ENCODE measurements at places on chromosomes 5 and 9.

DNA sequence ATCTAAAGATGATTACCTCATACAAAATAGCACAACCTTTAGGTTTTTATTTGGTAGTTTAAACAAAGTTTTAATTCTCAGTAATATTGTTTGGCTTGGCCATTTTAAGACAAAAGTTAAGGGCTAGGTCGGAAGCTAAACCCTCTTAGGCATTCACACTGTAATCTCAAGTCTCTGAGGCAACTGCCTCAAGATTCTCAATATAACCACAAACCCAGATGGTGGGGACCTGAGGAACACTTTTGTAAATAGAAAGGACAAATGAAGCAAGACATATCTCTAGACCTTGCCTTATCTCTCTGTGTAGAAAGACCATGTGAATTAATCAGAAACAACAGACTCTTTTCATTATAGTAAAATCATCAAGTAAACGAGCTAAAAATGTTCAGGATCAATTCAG is 500.2 kb upstream of the CDH6 start:
- no peak for DNase-seq

DNA sequence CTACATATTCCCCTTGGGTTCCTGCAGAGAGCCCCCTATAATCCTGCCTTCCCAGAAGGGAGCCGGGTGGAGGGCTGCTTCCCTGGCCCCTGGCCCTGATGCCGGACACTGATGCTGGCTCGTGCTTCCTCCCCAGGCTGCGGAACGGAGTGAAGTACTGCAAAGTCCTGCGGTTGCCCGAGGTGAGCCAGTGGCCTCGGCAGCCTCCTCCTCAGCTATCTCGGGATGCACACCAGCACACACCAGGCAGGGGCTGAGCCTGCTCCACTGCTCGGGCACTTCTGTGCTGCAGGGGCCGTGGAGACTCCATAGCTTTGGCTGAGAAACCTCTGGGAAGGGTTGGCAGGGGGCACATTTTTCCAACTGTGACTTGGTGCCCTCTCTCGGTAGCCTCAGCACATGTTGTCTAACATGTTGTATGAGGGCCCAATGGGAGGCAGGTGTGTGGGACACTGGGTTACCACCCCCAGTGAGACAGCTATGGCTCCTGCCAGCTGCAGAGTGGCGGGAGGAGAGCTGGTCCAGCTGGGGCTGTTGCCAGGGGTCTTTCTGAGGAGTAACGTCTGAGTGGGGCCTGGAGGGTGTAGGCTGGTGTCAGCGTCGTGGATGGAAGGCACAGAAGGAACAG is 38.4 kb downstream of the USP20 start:
- no peak for DNase-seq

DNA sequence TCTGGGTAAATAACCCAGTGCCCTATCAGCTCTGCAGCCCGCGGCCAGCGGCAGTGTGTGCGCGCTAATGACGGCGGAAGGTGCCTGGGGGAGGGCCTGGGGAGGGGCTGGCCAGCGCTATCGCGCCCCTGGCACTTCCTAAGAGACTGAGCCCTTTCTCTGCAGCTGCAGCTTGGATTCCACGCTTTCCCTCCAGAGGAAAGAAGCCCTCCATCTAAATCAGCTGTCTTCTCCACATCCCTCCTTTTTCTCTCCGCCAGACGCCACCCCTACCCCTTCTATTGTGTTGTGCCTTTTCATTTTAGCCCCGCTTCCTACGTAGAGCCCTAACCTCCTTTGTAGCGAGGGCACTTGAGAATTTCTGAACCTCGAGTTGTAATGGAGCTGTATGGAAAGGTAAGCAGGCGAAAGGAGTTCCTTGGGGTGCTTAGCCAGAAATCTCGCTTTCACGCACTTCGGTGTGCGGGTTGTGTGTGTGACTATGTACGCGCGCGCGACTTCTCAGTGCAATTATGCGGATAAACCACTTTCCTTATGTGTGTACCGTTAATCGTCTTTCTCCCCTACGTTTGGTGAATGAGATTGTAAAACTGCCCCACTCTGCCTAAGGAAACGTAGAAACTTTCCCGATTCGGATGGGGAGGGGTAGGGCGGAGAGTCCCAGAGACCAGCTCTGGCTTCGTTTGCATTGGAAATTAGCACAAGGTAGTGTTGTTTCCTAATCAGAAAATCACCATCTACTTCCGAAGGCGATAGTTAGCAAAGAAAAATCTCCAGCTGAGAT is 664 bp upstream of the RAB3C start:
- no peak for DNase-seq

DNA sequence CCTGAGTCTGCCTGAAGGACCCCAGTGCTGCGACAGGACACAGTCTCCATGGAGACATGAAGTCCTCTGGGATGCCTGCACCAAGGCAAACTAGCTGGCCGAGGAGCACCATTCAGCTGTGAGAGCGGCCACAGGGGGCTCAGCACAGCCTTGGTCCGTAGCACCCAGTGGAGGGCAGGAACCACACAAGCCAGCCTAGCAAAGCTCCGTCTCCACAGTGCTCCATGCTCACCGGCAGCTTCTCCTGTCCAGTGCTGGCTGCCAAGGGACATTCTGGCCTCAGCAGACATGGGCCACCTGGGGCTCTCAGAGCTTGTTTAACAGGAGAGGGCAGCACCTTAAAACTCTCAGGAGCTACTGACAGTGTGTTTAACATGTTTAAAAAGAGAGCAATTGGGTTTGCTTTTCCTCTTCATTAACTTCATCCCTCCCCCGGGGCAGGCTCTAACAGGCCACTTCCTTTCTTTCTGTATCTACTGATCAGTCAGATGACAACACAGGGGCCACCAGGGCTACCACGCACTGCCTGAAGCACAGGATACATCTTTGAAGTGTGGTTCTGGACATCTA is 57.0 kb downstream of the SECISBP2 start:
- DNase-seq, result no peak

GRCh38 chr9:93874242-93874641 is 80.9 kb downstream of the BARX1 start:
- DNase-seq, result no peak

- DNase-seq, result no peak
Measured at GRCh38 chr9:111886983-111887718, 9.5 kb upstream of the UGCG start.

DNA sequence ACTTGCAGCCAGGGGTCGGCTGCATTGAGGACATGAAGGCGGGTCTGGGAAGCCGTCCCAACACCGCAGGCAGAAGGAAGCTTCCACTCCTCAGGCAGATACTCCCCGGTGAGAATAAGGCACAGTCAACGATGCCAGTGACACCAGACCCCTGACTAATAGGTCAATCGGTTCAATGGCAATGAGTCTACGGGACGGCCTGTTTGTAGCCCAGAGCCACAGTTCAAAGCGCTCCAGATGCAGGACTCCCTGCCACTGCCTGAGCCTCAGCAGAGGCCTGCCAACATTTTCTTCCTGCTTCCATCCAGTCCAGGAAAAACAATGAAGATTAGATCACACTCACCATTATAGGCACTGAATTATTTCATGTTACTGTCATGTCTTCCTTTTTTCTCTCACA is 84.5 kb upstream of the SIMC1 start:
- peak; percentile 37 for DNase-seq

GRCh38 chr9:6884990-6885389 is 127.2 kb downstream of the KDM4C start:
- DNase-seq, result no peak

- DNase-seq, result peak; percentile 56
Measured at GRCh38 chr5:158492136-158492535, 607.6 kb downstream of the EBF1 start.

GRCh38 chr9:7640231-7640630 is 159.3 kb downstream of the DMAC1 start:
- no peak for DNase-seq

DNA sequence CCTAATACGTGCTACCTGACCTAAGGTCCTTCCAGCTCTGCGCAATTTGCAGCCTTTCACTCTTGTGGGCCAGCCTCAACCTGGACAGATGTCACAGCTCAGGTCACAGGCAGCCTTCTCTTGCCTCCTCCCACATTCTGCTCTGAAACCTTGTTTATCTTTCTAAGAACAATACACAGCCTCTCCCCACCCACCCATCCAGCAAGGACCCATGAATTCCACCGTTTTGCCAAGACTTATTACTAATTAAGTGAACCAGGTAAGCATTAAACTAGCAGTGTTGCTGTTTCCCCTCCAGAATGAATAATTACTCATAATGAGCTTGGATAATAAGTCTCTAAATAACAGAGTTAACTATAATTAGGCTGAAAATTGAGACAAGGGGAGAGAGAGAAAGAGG is 11.0 kb downstream of the FABP6 start:
- no peak for DNase-seq

DNA sequence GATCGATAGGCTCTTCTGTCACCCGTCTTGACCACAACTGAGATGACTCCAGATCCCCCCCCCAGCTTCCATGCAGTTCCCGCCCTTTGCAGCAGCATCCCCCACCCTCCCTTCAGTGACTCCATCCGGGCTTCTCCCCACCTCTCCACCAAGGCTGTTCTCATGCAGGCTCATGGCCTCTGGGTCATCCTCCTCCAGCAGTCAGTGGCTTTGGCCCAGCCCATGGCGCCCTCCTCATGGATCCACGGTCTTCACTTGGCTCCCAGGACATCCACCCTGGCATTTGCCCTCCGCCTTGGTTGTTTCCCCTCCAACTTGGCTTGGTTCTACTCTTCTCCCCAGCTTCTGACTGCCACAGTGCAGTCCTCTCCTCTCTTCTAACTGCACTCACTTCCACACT is 96.7 kb upstream of the RUFY1 start:
- DNase-seq, result no peak

- DNase-seq, result no peak
Measured at GRCh38 chr5:132629230-132629944, 28.6 kb upstream of the IL13 start.

DNA sequence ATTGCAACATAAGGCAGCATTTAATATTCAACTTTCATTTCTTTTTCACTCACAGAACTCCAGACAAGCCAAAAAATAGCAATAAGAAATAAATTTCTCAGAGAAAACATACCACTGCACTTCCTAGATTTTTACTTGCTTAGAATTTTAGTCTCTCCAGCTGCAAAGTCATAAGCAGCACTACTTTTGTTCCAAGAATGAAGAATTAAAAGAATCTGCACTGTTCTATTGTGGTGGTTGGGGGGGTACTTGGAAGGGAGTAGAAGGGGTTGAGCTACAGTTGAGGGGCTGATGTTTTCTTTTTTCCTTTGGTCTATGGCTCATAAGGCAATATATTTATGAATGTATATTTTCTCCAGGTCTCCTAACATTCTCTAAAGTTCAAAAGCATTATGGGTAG is 144.5 kb downstream of the KIAA0825 start:
- peak; percentile 36 for DNase-seq

- DNase-seq, result no peak
Measured at GRCh38 chr5:168685566-168685965, 106.4 kb upstream of the PANK3 start.

GRCh38 chr5:59591162-59591561 is 302.4 kb downstream of the PDE4D start:
- DNase-seq, result no peak

DNA sequence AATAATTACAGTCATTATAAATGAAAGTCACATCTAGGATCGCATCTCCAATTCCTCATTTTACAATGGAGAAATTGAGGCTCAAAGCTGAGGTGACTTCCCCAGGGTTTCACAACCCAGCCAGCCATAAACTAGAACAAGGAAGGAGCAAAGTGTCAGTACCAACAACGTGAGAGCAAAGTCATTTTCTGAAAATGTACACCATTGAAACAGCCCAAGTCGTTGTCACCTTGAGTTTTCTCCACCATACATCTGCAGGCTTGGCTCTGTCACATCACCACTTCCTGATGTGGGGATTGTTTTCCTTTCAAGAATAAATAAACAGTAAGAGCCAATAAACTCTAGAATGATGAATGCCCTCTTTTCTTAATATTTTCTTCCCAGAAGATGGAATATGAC is 184.5 kb upstream of the PTGER4 start:
- no peak for DNase-seq

- DNase-seq, result no peak
Measured at GRCh38 chr5:169935762-169936161, 44.5 kb downstream of the INSYN2B start.

DNA sequence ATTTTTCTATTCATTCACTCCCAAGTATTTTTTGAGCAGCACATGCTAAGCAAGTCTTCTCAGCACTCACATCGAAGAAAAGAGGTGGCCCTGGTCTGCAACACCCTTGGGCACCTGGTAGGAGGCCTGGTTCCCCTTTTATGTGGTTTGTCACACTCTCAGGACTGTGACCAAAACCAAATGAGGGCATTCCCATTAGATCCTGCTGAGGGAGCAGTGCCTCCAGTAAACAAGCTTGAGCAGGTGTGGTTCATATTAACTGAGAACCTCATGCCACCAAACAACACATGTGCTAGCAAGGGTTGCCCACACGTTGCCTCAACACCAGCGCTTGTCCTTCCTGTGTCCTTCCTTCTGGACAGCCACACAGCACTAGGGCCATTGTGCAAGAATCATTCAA is 26.9 kb upstream of the SYK start:
- no peak for DNase-seq

DNA sequence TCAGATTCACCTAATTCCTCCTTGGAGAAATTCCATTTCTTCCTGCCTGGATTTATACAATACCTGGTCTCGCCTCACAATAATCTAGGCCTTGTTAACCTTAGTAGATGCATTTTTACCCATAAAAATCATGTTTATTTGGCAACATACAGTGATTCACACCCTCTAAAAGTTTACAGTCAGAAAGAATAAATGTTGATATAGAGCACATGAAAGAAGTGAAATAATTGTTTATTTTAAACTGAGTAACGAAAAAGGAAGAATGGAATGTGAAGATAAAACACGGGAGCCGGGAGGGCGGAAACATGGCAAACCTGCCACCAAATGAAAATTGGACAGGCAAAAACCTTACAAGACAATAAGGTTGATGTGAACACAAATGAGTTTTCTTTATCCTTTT is 28.9 kb upstream of the KCNN2 start:
- DNase-seq, result no peak

DNA sequence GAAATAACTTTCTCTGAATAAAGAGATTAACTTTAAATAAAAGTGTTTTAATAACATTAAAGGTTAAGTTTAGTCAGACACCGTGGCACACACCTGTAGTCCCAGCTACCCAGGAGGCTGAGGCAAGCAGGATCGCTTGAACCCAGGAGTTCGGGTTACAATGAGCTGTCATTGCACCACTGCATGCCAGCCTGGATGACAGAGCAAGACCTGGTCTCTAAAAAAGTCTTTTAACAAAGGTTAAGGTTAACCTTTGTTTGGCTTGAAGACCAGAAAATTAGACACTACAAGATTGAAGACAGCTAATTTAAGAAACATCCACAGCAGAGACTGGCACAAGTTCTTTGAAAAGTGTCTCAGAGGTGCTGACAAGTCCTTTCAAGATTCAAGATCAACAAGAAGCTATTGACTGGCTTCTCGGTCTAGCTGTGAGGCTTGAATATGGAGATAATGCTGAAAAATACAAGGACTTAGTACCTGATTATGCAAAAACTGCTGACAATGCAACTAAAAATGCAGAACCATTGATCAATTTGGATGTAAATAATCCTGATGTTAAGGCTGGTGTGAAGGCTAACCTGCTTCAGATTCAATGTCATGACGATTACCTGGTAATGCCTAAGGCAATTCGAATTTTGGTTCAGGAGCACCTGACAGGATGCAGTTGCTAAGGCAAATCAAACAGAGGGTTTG is 48.8 kb downstream of the FAM81B start:
- DNase-seq, result no peak

- DNase-seq, result peak; percentile 71
Measured at GRCh38 chr5:14321936-14322335, 178.8 kb downstream of the TRIO start.
